Thoracic aorta (tissue), 2 donors: ENCODE measurements at places on chromosomes 4 and X. TPM values are rescaled to one million over a fixed set of nuclear protein-coding genes. Genes with fewer than 3 reads are reported as not detected.

Gene TMPRSS11A
- not detected for total RNA-seq

Gene FAM149A
- total RNA-seq = 12.8 TPM

Gene DOK7
- 8.8 TPM for total RNA-seq

Gene ZMAT1
- 15.2 TPM for total RNA-seq

Gene ABHD18
- 7.4 TPM for total RNA-seq

Gene NEK1
- 8.0 TPM for total RNA-seq

- H3K27me3 ChIP-seq = no peaks in the 10 kb centered on the region
- no peaks in the 10 kb centered on the region for H3K4me1 ChIP-seq
- no peaks in the 10 kb centered on the region for H3K36me3 ChIP-seq
- no peak overlapping the region for H3K27ac ChIP-seq
- no peak overlapping the region for H3K4me3 ChIP-seq
- no peak for DNase-seq
These were observed 59.3 kb downstream of the ELOVL6 start for GRCh38 chr4:110139111-110139510.

GRCh38 chr4:1072830-1073446 lies 40.4 kb downstream of the RNF212 start:
- no peaks in the 10 kb centered on the region for H3K27me3 ChIP-seq
- no peak overlapping the region for H3K4me3 ChIP-seq

DNA sequence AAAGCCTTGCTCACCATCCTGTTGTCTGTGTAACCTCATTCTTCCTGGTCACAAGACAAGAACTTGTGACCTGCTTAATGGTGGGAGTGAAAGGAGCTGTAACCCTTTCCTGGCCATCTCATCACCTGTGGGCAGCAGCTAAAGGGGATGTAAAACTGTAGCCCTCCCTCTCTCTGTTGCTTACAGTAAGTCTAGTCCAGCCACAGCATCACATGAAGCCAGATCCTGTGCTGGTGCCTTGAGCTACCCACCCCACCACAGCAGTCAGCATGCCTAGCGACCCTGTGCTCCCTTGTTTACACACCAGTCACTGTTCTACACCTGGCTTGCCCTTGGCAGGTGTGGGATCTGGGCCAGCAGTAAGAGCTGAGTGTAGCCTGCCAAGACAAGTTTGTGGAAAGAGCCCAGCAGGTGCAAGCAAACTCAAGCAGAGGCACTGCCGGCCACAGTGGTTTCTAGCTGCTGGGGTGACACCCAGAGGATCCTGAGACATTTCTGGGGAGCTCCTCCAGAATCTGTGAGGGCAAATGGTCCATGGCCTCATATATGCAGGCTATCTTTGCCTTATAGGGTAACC lies 41.0 kb downstream of the UGT2B28 start:
- DNase-seq = no peak
- H3K27me3 ChIP-seq = no peaks in the 10 kb centered on the region
- no peaks in the 10 kb centered on the region for H3K36me3 ChIP-seq

GRCh38 chr4:153466949-153467896 lies 1.1 kb downstream of the TMEM131L start:
- no peak for DNase-seq
- no peaks in the 10 kb centered on the region for H3K36me3 ChIP-seq
- peaks cover 54% of the 10 kb centered on the region for H3K4me1 ChIP-seq

- no peak overlapping the region for H3K27ac ChIP-seq
- H3K27me3 ChIP-seq = no peaks in the 10 kb centered on the region
These were observed 37.7 kb upstream of the SLC16A2 start for GRCh38 chrX:74383611-74384010.

DNA sequence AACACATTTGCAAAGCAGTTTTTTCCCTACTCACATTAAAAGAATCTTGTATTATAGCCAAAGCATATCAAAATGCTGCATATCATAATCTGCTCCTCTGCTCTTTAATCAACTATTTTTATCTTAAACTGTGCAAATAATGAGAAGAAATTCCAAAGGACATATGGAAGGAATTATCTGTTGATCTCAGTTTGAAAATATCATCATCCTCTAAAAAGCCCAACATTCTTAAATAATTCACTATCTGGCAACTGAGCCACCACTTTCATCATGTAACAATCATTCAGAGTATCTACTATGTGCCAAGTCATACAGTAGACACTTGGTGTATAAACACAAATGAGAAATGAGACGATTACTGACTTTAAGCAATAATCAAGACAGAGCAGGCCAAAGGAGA lies 63.0 kb downstream of the PRSS12 start:
- no peak overlapping the region for H3K27ac ChIP-seq
- H3K4me3 ChIP-seq = no peak overlapping the region
- H3K27me3 ChIP-seq = no peaks in the 10 kb centered on the region
- H3K36me3 ChIP-seq = no peaks in the 10 kb centered on the region
- no peak for DNase-seq

DNA sequence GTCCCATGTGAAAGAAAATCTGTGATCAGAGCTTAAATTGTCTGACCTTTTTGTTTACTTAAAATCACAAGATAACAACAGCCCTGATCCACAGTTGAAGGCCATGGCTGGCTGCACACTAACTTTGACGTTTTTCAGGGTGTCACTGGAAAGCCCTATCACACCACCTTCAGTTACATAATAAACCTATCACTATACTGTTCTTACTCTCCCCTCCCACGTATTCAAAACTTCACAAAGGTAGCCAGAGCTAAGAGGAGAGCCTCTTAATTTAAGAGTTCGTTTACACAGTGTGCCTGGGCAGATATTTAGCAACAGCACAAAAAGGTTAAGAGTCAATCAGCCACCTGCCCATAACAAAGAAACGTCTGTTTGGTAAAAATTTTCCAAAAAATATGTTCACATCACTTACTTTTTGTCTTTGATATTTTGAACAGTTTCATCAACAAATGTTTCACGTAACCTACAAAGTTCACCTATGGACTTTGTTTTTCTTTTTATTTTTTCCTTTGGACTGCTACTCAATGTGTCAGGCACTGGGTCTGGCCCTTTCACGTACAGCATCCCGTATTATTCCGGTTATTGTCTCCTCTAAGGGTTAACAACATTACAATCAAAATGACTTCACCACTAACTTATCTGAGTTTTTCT lies 25.0 kb downstream of the RFC1 start:
- no peaks in the 10 kb centered on the region for H3K27me3 ChIP-seq
- no peaks in the 10 kb centered on the region for H3K36me3 ChIP-seq
- no peaks in the 10 kb centered on the region for H3K4me1 ChIP-seq
- DNase-seq = no peak
- no peak overlapping the region for H3K4me3 ChIP-seq
- H3K27ac ChIP-seq = no peak overlapping the region

GRCh38 chrX:43849173-43849572 lies 33.1 kb downstream of the MAOB start:
- H3K4me3 ChIP-seq = no peak overlapping the region
- DNase-seq = no peak
- H3K4me1 ChIP-seq = no peaks in the 10 kb centered on the region
- no peak overlapping the region for H3K27ac ChIP-seq
- no peaks in the 10 kb centered on the region for H3K36me3 ChIP-seq

- H3K27ac ChIP-seq = no peak overlapping the region
- no peak for DNase-seq
- H3K36me3 ChIP-seq = peaks cover 29% of the 10 kb centered on the region
- no peaks in the 10 kb centered on the region for H3K27me3 ChIP-seq
- no peaks in the 10 kb centered on the region for H3K4me1 ChIP-seq
These were observed 12.5 kb downstream of the MAEA start for GRCh38 chr4:1302159-1302558.

DNA sequence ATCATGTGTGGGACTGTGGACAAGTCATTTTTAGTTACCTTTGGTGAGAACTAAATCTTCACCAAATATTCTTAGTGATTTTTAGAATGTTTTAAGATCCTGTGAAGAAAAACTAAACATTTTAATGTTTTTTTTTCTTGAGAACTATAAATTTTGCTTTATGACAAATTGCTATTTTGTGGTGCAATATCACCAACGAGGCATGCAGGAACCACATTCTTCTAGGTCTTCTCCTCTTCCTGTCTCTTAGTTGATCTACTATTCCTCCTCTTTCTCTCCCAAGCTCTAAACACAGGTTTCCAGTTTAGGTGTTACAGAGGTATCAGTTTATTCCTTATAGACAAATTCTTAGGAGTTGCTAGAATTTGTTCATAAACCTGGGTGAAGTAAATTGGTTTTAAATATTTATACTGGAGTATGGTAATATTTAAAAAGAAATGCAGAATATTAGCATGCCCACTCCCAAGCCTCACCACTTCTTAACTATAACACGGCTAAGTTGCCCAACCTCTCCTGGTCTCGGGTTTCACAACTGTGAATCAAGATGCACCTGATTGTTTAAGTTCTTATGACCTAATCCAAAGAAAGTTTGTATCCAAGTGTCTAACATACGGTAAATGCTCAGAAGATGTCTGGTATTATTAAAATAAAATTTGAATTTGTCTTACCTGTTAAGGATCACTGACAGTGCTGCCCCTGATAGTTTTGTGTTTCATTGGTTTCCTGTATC lies 56.5 kb upstream of the CLNK start:
- H3K4me1 ChIP-seq = no peaks in the 10 kb centered on the region
- H3K27ac ChIP-seq = no peak overlapping the region

DNA sequence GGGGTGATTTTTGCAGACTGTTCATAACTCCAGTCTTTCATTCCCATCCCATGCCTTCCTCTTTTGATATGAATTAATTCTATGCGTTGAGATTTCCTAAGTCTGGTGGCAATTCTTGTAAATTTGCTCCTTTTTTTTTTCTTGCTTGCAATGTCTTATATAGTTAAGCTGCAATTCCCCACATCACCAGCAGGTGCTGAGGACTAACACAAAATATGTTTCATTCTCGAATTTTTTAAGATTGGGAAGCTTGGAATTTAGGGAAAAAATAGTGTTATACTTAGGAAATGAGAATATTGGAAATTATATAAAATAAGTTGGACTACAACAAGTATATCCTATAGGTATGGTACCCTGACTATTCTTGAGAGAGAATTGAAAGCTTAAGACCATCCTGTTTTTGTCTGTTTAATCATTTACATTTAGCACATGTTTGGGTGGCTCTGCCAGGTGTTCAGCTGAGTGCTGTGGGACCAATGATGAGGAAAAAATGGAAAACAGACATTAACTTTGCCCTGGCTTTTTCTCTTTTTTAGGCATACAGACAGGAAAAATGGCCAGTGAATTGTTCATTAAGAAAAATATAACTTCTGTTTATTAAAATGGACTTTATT lies 30.2 kb downstream of the AFF2 start:
- H3K27ac ChIP-seq = no peak overlapping the region
- H3K4me3 ChIP-seq = no peak overlapping the region
- no peaks in the 10 kb centered on the region for H3K27me3 ChIP-seq
- DNase-seq = no peak

GRCh38 chr4:72418458-72418857 lies 150.6 kb downstream of the ADAMTS3 start:
- H3K36me3 ChIP-seq = no peaks in the 10 kb centered on the region
- H3K4me1 ChIP-seq = peaks cover 4% of the 10 kb centered on the region
- no peak overlapping the region for H3K4me3 ChIP-seq
- no peak overlapping the region for H3K27ac ChIP-seq
- no peak for DNase-seq

DNA sequence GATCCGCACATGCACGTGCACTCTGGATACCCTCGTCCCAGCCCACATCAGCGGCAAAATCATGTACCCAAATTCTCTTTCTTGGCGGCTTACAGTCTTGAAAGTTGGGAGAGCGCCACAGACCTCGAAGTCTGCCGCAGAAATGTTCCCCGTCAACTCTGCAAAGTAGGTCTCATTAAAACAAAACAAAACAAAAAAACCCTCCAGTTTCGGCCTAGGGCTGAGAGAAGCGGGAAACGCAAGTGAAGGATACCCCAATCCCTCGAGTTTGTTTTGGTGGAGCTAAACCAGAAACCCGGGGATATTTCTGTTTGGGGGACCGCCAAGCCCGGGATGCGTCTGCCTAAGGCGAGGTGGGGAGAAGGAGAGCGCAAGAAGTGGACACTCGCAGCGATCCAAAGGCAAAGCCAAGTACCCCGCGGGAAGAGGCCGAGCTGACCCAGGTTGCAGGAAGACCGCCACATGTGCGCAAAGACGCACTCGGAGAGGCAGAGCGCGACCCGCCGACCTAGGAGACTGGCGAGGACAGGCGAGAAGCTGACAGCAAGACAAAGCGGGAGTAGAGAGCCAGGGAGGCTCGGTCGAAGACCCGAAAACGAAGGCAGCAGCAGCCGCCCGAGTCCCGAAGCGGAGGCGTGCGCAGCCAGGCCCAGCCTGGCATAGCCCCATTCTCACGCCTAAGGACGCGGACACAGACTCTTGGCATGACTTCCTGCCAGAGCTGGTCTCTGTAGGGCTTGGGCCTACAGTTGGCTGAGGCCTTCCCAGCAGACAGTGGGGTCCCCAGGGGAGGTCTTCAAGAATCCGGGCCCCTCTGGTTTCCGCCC lies 49.6 kb upstream of the BCOR start:
- no peaks in the 10 kb centered on the region for H3K27me3 ChIP-seq
- no peaks in the 10 kb centered on the region for H3K4me1 ChIP-seq
- H3K27ac ChIP-seq = no peak overlapping the region
- H3K36me3 ChIP-seq = no peaks in the 10 kb centered on the region
- peak overlapping the region; percentile 78 for H3K4me3 ChIP-seq

DNA sequence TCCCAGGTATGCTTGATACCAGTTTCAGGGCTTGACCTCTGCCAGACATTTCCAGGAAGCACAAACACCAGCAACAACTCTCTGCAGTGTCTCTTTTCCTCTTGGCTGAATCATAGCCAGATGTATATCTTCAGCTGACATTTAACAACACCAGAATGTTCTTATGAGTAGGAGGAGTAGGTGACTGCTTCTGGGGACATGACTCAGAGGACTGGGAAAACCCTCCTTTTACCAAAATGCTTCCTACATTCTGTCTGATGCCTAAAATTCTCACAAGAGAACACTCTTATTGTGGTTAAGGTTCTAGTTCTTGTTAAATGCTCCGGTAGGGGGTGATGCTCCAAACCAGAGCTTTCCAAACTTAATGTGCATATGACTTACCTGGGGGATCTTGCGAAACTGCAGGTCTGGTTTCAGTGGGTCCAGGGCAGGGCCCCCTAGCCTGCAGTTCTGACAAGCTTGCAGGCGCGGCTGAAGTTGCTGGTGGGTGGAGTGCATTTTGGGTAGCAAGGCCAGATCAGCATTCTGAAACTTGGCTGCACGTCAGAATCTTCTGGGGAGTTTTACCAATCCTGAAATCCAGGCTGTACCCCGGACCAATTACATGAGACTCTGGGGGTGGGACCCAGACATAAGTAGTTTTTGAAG lies 329.3 kb upstream of the RPS6KA3 start:
- no peak for DNase-seq
- no peaks in the 10 kb centered on the region for H3K4me1 ChIP-seq
- H3K27me3 ChIP-seq = no peaks in the 10 kb centered on the region
- no peak overlapping the region for H3K27ac ChIP-seq

- DNase-seq = no peak
- H3K4me3 ChIP-seq = no peak overlapping the region
- no peaks in the 10 kb centered on the region for H3K4me1 ChIP-seq
- H3K27me3 ChIP-seq = no peaks in the 10 kb centered on the region
These were observed 9.3 kb downstream of the FGFBP2 start for GRCh38 chr4:15953625-15954024.
